ENCODE measurements at places on chromosomes 12 and 14. TPM values are rescaled to one million over a fixed set of nuclear protein-coding genes. Genes with fewer than 3 reads are reported as not detected.

GALNT6 gene
- total RNA-seq = 21.8 TPM

MARK3 gene
- 78.8 TPM for total RNA-seq

OR4E2 gene
- not detected for total RNA-seq

ACYP1 gene
- 9.8 TPM for total RNA-seq

RFLNA gene
- 1.4 TPM for total RNA-seq

NACA gene
- 592 TPM for total RNA-seq

CLEC6A gene
- 0.42 TPM for total RNA-seq

PROX2 gene
- total RNA-seq = 0.08 TPM

RIPK3 gene
- total RNA-seq = 26.3 TPM

MYF5 gene
- not detected for total RNA-seq

DNA sequence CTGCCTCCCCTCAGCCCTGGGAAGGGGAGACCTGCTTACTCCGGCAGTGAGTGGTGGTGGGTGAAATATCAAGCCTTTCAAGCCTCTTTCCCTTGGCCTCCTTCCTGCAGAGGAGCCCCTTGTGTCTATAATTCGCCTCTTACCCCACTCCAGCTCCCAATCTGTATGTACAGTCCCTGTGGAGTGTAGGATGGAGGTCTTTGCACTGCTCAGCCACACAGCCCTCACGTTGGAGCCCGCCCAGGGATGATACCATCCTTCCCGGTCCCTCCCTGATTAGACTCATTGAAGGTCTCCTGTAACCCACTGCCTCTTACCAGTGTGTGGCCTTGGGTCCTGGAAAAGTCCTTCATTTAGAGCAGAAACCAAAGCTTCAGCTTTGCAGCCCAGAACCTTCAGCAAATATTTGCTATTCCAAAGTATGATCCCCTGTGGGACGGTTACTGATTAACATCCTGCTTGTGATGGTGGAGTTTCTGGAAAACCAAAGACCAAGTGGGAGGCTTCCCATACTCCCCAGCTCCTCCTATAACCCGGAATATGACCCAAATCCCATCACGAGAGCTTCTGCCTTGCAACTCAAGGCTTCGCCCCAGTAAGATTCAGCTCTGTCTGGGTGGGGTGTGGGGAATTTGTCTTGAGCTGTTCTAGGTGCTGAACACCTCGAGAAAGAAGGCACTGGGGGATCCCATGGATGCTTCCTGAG lies at the start of gene SERPINA10:
SERPINA10 (minus strand) TSS at position 397 of the 706 bp plus-strand sequence. CDS start 2,675 bp downstream, outside the sequence.
- no peaks in the 10 kb centered on the region for H3K36me3 ChIP-seq
- no peak within 1 kb of the TSS for H3K27ac ChIP-seq
- H3K4me3 ChIP-seq = no peak within 1 kb of the TSS
- no peaks in the 10 kb centered on the region for H3K4me1 ChIP-seq
- no peak for DNase-seq

DNA sequence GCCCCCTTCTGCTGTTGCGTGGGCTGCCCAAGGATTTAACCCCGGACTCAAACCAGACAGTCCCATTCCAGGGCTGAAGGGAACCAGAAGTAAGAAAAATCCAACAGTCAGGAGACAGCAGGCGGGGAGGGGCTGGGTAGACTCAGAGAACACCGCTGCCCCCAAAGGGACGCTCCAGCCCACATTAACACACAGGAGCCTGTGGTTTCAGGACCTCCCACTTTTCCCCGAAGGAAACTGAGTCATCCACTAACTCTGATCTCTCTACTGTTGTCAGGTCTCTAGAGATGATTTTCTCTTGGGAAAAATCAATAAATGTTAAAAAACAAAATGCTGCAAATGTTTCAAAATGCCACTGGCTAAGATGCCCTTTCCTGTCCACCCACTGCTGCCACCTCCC lies 41.6 kb downstream of the FBXO21 start:
- no peak overlapping the region for H3K4me3 ChIP-seq
- peaks cover 47% of the 10 kb centered on the region for H3K36me3 ChIP-seq
- H3K4me1 ChIP-seq = peaks cover 5% of the 10 kb centered on the region
- no peaks in the 10 kb centered on the region for H3K27me3 ChIP-seq
- no peak for DNase-seq
- peak overlapping the region; percentile 33 for H3K27ac ChIP-seq

GRCh38 chr14:68656452-68656851 lies 136.4 kb downstream of the ZFP36L1 start:
- no peak overlapping the region for H3K27ac ChIP-seq
- no peak for DNase-seq
- no peak overlapping the region for H3K4me3 ChIP-seq
- no peaks in the 10 kb centered on the region for H3K36me3 ChIP-seq
- no peaks in the 10 kb centered on the region for H3K27me3 ChIP-seq

DNA sequence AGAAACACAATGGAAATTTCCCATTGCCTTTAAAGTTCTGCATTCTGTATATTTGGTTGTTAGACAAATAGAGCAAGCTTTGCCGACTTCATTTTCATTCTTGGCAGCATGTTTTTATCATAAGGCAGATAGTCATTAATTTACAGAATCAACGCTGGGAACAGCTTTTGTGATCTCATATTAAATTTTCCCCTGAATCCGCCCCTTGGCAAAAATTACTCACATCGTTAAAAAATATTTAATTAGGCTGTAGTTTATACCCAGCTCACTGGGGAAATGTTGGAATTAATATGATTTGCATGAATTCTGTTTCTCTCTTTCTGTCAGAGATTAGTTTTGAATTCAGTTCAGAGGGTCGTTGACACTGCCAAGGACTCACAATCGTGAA lies 297.6 kb downstream of the EGLN3 start:
- no peaks in the 10 kb centered on the region for H3K27me3 ChIP-seq
- H3K27ac ChIP-seq = no peak overlapping the region
- H3K36me3 ChIP-seq = no peaks in the 10 kb centered on the region
- no peak for DNase-seq

GRCh38 chr12:119659289-119659897 lies 8.5 kb upstream of the PRKAB1 start:
- H3K27me3 ChIP-seq = no peaks in the 10 kb centered on the region
- DNase-seq = no peak
- H3K4me1 ChIP-seq = no peaks in the 10 kb centered on the region
- no peak overlapping the region for H3K4me3 ChIP-seq
- no peak overlapping the region for H3K27ac ChIP-seq

- no peaks in the 10 kb centered on the region for H3K4me1 ChIP-seq
- no peak overlapping the region for H3K4me3 ChIP-seq
- H3K36me3 ChIP-seq = no peaks in the 10 kb centered on the region
- DNase-seq = no peak
- H3K27me3 ChIP-seq = no peaks in the 10 kb centered on the region
Observed at GRCh38 chr12:112370868-112371510, 11.2 kb downstream of the HECTD4 start.

DNA sequence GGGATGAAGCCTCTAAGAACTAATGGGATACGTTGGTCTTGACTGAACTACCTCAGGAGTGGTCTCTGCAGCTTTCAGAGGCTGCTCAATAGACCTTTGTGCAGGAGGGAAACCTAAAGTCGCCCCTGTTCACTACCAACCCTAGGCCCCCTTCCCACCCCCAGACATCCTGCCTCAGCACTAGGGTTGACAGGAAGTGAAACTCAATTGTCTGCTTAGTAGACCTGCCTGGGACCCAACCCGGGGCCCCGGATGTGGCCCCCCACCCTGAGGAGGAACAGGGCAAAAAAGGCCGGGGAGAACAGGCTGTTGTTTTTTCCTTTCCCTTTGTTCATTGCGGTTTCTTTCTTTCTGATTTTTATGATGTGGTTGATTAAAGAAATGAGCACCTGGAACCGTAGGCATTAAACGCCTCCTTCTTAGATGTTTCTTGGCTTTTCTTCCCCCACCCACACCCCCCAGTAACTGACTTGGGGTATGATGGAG lies 1.6 kb upstream of the DGKA start:
- H3K4me1 ChIP-seq = peaks cover 72% of the 10 kb centered on the region
- H3K27me3 ChIP-seq = no peaks in the 10 kb centered on the region
- H3K4me3 ChIP-seq = no peak overlapping the region
- H3K27ac ChIP-seq = peak overlapping the region; percentile 89
- peaks cover 1% of the 10 kb centered on the region for H3K36me3 ChIP-seq

GRCh38 chr14:45362505-45362904 lies 109.5 kb upstream of the MIS18BP1 start:
- H3K4me3 ChIP-seq = no peak overlapping the region
- no peaks in the 10 kb centered on the region for H3K36me3 ChIP-seq
- DNase-seq = no peak
- no peak overlapping the region for H3K27ac ChIP-seq

- peaks cover 38% of the 10 kb centered on the region for H3K4me1 ChIP-seq
- H3K4me3 ChIP-seq = no peak overlapping the region
- no peaks in the 10 kb centered on the region for H3K36me3 ChIP-seq
- no peaks in the 10 kb centered on the region for H3K27me3 ChIP-seq
- peak overlapping the region; percentile 100 for H3K27ac ChIP-seq
Observed at GRCh38 chr12:644818-645552, 18.3 kb downstream of the NINJ2 start.

DNA sequence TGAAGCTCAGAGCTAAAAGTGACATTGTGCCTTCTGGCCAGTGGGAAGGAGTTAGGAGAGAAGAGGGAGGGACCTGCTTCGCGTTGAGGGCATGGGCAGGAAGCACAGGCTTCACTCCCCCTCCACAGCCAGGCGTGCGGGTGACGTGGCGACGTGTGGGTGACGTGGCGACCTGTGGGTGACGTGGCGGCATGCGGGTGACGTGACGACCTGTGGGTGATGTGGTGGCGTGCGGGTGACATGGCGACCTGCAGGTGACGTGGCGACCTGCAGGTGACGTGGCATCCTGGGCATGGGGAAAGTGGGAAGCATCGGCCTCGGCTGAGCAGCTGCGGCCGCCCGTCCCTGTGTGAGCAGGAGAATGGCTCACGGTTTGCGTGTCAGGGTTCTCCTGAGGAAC lies 8.2 kb upstream of the GALNT9 start:
- no peaks in the 10 kb centered on the region for H3K36me3 ChIP-seq
- no peaks in the 10 kb centered on the region for H3K4me1 ChIP-seq
- peak; percentile 67 for DNase-seq
- no peak overlapping the region for H3K27ac ChIP-seq

DNA sequence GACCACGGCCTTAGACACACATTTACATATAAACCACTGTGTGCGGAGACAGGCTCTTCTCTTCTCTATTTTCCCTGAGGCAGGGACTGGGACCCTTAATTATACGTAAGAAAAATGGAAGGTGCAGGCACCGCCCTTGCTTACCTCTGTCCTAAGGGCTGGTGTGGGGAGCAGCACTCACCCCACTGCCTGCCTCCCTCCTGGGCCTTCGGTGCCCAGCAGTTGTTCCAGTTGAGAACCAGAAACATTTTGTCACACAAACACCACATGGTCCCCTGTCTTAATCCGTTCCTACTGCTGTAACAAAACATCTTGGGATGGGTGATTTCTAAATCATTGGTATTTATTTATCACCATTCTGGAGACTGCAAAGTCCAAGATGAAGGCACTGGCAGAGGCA lies 192.7 kb upstream of the DIO3 start:
- peaks cover 10% of the 10 kb centered on the region for H3K4me1 ChIP-seq
- H3K4me3 ChIP-seq = no peak overlapping the region
- no peaks in the 10 kb centered on the region for H3K36me3 ChIP-seq

DNA sequence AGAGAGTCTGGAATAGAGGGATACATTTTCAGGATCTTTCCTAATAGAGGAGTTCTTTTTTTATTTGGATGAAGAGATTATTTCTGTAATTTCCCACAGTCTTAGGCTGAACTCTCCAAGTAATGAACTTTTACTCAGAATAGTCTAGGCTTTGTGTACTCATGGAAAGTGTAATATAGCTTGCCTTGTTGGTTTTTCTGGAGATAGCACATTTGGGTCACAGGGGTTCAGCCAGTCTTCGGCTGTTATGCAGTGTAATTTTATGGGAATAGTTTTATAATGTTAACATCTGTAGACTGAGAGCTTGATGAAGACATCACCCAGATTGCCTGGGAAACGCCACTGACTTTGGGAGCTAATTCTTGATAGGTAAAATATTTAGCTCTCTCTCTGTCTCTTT lies 450.8 kb downstream of the RAD51B start:
- peak overlapping the region; percentile 75 for H3K27ac ChIP-seq
- H3K36me3 ChIP-seq = no peaks in the 10 kb centered on the region
- no peak for DNase-seq
- no peak overlapping the region for H3K4me3 ChIP-seq
- no peaks in the 10 kb centered on the region for H3K27me3 ChIP-seq

DNA sequence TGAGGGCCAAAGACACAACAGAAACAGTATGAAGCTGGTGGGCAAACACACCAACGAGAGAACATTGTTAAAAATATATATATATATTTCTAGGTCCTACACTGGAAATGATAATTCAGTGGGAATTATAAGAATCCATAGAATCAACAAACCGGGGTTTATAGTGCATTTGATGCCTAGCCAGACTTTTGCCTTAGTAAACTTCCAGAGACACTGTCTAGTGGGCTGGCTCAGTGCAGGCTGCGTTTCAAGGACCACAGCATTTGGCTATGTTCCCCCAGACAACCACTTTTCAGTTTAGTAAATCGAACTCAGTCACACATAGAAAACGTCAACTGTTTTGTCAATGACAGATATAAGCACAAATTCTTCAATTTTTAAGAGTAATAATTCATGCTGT lies 41.9 kb downstream of the SLC38A4 start:
- no peaks in the 10 kb centered on the region for H3K4me1 ChIP-seq
- no peak for DNase-seq
- H3K27ac ChIP-seq = no peak overlapping the region
- H3K4me3 ChIP-seq = no peak overlapping the region
- no peaks in the 10 kb centered on the region for H3K36me3 ChIP-seq

DNA sequence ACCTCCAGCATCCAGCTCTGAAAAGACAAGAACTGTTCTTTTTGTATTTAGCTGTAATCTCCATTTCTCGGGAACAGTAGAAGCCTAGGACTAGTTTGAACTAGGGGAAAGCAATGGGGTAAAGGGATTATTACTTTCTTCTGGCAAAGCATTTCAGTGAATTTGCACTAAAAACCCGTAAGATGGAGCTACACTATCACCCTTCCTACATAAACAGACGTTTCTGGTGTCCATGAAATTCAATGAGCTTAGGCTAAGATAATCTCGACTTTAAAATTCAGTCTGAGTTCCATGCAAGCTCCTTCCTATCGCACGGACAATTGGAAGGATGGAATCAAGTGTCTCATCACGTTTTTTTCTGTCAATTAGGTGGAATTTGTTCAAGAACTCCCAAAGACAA lies 24.0 kb downstream of the ACSM4 start:
- H3K4me3 ChIP-seq = no peak overlapping the region
- no peaks in the 10 kb centered on the region for H3K27me3 ChIP-seq
- H3K27ac ChIP-seq = no peak overlapping the region

GRCh38 chr12:59494617-59495016 lies 101.2 kb upstream of the SLC16A7 start:
- H3K4me1 ChIP-seq = no peaks in the 10 kb centered on the region
- DNase-seq = no peak
- no peak overlapping the region for H3K27ac ChIP-seq
- H3K4me3 ChIP-seq = no peak overlapping the region

All from left lung (tissue), 14 donors.